Umbilical cord (tissue), 2 donors: ENCODE measurements at places on chromosomes 6 and 20. TPM values are rescaled to one million over a fixed set of nuclear protein-coding genes. Genes with fewer than 3 reads are reported as not detected.
A peak's percentile ranks its signal among the peaks of the same experiment; 100 is the strongest.

ECT2L gene
- not detected for total RNA-seq

DNA sequence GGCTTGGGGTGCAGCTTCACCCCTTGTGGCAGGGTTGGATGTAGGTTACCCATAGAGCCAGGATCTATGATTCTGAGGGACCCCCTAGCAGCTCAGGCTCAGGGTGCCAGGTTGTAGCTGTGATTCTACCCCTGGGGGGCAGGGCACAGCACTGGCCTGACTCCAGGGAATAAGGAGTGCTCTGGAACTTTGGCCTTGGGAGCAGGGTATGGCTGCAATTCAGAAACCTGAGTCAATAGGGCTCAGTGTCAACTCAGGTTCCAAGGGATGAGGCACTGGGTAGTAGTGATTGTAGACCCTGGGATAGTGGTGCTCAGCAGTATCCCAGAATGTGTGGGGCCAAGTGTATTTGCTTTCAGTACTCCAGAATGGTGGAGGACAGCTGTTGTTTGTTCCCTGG lies 8.6 kb downstream of the FHL5 start:
- DNase-seq: no peak

DNA sequence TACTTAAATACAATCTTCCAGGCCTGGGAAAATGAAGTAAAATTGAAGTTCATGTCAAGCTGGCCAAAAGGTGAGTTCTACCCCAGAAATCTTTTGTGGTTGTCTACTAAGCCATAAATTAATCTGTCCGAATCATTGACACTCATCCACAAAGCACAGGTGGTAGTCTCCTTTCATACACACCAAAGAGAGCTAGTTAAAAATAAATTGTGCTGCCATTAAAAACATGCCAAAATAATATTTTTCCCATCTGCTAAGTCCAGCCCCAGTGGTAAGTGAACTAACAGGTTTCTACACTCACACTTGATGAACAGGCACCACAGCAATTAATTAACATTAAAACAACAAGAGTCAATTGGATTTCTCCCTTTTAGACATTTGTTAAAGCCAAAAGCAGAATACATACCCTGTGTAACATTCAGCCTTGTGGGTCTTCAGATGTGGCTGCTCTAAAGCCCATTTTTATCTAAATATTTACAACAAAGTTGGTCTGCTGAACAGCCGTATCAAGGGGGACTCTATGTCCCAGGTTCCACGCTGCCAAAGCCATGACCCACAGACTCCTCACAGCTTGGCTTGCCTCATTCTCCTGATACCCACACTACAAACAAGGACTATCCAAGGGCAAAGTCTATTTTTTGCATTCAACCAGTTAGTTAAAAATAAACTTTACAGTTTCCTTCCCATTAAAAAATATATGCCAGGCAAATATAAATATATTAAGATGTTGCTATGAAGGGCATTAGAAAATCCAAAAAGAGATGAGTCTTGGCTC lies 490.4 kb downstream of the BMP2 start:
- no peak for DNase-seq

GRCh38 chr20:58102261-58102660 lies 126.2 kb downstream of the ANKRD60 start:
- DNase-seq: peak; percentile 49

- no peak for DNase-seq
Observed at GRCh38 chr6:145784683-145785082, 29.9 kb downstream of the FBXO30 start.

DNA sequence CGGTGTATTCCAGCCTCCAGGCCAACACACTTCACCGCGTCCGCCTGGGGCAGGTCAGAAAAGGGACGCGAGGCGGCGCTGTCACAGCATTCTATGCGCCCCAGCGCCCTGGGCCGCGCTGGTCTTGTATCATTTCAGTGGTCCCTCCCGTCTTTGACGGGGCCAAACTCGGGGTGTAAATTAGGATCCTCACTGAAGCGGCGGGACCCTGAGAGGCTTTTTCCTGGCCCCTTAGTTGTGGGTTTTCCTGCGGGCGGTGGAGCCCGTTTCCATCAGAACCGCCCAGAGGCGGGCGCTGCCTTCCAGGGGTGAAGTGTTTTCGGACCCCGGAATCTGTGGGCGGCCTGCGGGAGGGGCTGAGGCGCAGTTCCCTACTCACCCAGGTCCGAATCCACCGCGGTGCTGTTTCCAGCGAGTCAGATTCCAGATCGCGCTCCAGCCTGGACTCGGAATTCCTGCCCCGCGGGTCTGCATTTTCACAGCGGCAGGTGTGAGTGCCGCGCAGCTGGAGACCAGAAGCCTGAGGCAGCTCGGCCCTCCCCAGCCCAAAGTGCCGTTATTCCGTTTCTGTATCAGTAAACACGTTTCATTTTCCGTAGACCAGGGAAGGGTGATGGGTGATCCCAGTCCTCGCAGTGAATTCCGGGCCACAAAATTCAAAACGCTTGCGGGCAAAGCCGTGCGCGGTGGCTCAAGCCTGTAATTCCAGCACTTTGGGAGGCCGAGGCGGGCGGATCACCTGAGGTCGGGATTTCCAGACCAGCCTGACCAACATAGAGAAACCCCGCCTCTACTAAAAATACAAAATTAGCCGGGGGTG lies 3.9 kb upstream of the MICB start:
- peak; percentile 34 for DNase-seq

- DNase-seq: no peak
Observed at GRCh38 chr6:30887901-30888815, 3.8 kb downstream of the DDR1 start.

DNA sequence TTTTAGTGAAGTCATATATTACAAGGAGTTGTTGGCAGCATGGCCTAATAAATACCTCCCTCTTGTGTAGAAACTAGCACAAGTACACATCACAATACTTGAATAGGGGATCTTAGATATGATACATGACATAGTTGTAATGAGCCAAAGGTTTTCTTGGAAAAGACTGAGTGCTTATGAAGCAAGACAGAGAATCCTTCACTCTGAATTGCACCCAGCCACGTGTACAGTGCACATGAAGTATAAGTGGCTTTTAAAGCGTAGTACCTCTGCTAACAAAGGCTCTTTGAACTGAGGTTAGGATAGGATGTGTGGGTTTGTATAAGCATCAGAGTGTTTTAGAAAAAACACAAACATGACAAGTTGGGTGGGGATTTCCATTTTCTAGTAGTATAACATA lies 145.5 kb upstream of the STMND1 start:
- no peak for DNase-seq

GRCh38 chr6:111743862-111744692 lies 129.2 kb downstream of the FYN start:
- DNase-seq: peak; percentile 71

SCUBE3 gene
- 10.6 TPM for total RNA-seq

DNA sequence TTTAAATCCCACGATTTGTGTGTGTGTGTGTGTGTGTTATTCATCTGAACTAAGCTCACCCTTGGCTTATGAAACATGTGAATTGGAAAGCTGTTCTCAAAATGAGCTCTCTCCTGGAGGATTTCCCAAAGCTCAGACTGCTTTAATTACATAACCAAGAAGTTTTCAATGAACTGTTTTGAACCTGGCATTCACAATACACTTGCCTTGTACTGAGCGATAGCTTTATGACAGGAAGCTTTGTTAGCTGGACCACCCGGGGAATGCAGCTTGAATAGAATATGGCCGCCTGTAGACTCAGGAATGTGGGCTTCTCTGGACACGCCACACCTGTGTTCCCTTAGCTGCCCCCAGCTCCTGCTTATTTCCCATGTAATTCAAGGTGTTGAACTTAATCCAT lies 71.4 kb upstream of the PREP start:
- DNase-seq: no peak

C20orf202 gene
- total RNA-seq: 1.2 TPM

BFSP1 gene
- 2.9 TPM for total RNA-seq

CALHM5 gene
- total RNA-seq: 12.0 TPM

GRCh38 chr20:62874964-62875344 lies 13.3 kb upstream of the TCFL5 start:
- DNase-seq: no peak

FERMT1 gene
- total RNA-seq: 2.6 TPM

TGM3 gene
- total RNA-seq: not detected

- DNase-seq: peak; percentile 35
Observed at GRCh38 chr6:27096834-27097511, 150.5 kb upstream of the PRSS16 start.

GRCh38 chr20:59718751-59719150 lies 114.4 kb downstream of the PHACTR3 start:
- no peak for DNase-seq

MICB gene
- 0.24 TPM for total RNA-seq
